Fibroblast of mammary gland (primary cell): ENCODE measurements at places on chromosomes 1 and 21.

DNA sequence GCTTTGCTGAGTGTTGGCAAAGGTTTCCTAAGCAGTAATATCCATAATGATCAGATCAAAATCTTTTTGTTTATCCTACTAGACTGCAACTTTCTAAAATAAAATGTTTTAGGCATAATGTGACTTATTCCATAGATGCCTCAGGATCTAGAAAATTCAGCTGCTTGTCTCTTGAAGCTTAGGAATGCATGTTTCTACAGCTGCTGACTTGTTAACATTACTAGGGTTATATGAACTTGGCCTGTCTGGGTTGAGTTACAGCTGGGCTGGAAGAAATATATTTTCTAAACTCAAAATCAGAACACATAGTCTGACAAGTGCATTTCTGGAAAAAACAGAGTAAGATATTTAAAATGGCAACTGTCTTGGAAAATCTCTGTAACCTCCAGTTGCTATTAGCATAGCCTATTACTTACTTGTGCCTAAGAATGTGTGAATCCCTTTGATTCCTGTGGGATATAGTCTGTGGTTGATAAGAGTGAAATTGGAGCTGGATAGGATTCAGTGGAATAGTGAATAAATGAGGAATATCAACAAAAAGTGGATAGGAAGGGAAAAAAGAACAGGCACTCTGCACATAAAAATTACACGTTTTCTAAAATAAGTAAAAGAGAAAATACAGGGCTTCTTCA lies 61.2 kb downstream of the RGS4 start:
- DNase-seq: no peak

DNA sequence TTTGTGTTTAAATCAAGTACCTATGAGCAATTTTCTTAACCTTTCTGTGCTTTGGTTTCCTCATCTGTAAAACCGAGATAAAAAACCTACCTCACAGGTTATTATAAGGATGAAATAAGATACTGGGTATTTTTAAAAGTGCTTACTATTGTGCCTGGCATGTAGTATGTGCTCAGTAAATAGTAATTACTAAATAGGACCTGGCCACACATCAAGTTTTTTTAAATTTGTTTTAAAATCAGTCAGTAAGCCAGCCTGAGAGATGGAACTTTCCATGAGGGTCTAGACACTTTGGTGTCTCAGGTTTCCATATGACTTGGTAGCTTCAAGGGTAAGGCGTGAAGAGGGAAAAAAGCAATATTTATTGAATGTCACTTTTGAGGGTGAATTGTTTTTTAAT lies 7.0 kb upstream of the ATF3 start:
- DNase-seq: no peak

DNA sequence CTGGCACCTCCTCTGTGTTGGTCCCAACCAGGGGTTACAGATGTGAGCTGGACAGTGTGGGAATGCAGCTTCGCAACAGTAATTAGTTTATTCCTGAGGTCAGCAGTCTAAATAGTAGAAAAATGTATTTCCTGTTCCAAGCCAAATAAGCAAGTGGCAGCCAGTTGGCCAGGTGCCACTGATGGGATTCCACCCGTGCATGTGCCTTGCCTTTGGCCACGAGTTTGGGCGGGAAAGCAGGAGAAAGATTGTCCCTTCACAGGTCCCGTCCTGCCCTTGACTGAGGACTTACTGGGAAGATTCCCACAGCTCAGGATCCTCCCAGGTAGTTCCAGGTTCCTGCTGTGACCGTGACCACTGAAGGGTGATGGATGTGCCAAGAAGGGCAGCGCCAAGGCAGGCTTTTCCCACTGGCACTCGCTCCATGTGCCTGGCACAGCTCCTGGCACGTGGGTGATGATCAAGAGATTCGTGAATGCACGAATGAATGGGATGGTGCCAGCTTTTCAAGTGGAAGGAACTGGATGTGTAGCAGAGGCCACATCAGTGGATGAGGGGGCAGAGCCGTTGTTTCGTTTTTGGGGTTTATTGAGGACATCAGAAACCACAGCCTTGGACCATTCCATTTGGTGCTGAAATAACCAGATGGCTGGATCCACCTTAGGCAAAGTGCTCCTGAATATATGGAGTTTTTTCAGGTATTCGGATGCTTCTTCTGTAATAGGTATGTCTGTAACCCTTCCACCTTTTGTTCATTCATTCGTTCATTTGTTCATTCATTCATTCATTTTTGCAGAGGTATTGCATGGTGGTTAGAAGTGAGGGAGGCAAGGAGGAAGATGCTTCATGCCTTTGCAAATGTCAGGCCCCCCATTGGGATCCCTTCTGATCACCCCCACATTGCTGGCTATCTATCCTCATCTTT lies 62.4 kb upstream of the WNT4 start:
- no peak for DNase-seq

- DNase-seq: peak; percentile 99
These were observed 14.4 kb upstream of the ERVH48-1 start for GRCh38 chr21:42939582-42940413.
